ENCODE measurements at places on chromosomes 2 and 18.

- no peak for DNase-seq
Measured at GRCh38 chr2:164371916-164372315, 249.4 kb downstream of the GRB14 start.

- DNase-seq: no peak
Measured at GRCh38 chr2:160325418-160325817, 125.3 kb upstream of the ITGB6 start.

GRCh38 chr2:210994104-210994503 is 437.7 kb downstream of the CPS1 start:
- no peak for DNase-seq

- DNase-seq: no peak
Measured at GRCh38 chr18:3824101-3824500, 374.1 kb downstream of the TGIF1 start.

DNA sequence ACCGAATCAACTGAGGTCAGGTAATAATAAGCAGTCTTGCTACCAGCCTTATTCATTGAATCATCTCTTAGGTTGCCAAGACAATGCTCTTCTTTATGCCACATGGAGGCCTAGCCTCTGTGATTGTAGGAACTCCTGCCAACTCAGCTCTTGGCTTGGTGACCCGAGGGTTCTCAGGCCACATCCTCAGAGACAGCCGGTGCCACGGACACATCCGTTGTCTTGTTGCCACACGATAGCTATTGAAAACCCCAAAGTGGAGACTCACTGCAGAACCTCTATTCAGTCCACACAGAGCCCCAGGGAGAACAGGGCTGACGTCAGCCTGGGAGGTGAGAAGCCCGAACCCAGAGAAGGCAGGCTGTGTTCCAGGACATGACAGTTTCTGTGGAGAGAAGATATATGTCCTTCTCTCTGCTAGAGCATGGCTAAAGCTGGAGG is 53.5 kb upstream of the TGFA start:
- no peak for DNase-seq

- DNase-seq: no peak
Measured at GRCh38 chr2:63696496-63696895, 107.7 kb downstream of the MDH1 start.

- no peak for DNase-seq
Measured at GRCh38 chr2:156937430-156937829, 320.1 kb upstream of the GALNT5 start.

GRCh38 chr2:120174963-120175581 is 48.1 kb downstream of the TMEM185B start:
- no peak for DNase-seq

- no peak for DNase-seq
Measured at GRCh38 chr2:221330436-221330835, 241.7 kb downstream of the EPHA4 start.

- no peak for DNase-seq
Measured at GRCh38 chr2:10765914-10766313, 44.5 kb downstream of the ATP6V1C2 start.

GRCh38 chr2:167640096-167640495 is 607.3 kb downstream of the STK39 start:
- no peak for DNase-seq

DNA sequence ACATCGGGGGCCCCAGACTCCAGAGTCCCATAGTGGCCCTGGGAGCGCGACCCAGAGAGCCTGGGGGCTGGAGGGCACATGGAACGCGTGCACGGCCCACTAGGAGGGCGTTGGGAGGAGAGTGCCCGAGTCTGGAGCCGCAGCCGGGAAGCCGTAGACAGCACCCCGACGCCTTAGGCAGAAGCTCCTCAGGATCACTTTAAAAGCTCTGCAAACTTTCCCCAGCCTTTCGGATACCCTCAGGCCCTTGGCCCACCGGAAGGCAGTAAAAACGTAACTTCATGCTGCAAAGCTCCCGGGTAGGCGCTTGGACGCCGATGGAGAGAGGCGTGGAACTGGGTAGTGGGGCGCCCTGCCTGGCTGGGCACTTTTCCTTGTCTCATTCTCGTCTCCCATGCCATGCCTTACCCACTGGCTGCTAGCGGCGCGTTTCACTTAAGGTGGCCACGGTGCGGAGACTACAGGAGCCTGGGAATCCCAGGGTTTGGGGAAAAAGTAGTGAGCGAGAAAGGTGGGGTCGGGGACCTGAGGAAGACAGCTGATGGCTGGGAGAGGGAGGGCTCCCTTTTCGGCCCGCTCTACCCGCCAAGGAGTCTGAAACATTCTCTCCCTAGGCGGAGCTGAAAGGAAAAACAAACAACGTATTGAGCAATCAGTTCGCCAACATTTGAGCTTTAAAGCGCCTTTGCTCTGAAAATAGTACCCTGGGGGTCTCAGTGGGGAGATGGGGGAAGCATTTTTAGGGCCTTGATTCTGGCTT is 141.8 kb downstream of the MEIS1 start:
- no peak for DNase-seq

DNA sequence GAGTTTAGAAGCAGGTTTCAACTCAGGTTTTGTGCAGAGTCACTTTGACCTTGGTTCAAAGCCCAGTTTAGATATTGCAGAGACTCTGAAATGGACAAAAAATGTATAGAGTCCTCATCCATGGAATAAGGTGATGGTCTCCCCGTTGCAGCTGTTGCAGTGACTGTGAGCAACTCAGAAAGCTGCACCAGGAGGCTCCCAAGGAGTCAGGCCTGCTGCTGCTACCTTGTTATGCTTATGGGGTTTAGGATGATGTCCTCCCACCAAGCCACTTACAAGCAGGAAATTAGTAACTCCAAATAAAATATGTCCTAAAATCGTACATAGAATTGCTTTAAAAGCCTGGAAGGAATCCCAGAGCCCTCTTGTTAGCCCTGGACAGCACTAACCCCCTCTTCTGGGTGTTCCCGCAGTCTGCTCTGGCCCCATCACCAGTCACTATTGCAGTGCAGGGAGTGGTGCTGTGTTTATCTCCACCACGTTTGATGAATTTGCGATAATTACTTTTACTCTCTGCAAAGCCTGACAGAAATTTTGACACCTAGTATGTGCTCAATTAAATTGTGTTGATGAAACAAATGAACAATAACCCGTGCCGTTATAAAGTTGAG is 189.0 kb downstream of the CNTNAP5 start:
- DNase-seq: no peak

GRCh38 chr2:241981076-241981700 is 111.7 kb downstream of the RTP5 start:
- no peak for DNase-seq

GRCh38 chr2:174901075-174901474 is 104.1 kb downstream of the CHN1 start:
- no peak for DNase-seq

DNA sequence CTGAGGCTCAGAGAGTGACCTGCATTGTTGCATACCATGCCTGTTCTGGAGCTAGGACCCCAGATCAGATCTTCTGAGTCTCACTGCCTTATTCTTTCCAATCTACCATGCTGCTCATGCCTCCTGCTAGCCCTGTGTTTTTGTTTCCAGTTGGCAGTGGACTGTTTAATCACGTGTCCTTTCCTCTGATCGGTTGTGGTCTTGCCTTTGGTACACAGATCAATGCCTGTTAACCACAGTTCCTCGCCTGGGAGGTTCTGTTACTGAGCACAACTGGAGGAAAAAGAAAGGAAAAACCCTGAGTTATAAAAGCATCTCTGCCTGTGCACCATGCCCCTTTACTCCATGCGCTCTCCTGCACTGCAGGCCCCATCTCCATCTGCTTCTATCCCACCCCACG is 329.1 kb downstream of the SETBP1 start:
- no peak for DNase-seq

DNA sequence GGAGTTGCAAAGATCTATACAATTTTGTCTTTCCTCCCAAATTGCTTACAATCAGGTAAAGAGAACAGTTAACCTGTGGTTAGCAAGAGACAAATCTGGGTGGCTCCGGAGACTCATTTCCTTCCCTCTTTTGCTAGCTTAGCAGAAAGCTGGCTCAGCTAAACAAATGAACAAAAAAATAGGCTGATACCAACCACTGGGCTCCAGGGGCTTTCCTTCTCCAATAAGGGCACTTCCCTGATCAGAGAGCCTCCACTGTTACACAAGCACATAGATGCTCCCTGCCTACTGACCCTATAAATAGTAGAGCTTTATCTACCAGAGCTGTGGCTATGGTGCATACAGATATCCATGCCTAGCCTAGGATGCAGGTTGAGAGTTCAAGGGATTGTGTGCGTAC is 90.1 kb upstream of the ARL5A start:
- DNase-seq: no peak

- no peak for DNase-seq
Measured at GRCh38 chr2:128820452-128820851, 501.8 kb upstream of the HS6ST1 start.

GRCh38 chr18:22868831-22869230 is 64.3 kb upstream of the RBBP8 start:
- no peak for DNase-seq

- DNase-seq: no peak
Measured at GRCh38 chr2:182912518-182912915, 46.1 kb upstream of the FRZB start.

DNA sequence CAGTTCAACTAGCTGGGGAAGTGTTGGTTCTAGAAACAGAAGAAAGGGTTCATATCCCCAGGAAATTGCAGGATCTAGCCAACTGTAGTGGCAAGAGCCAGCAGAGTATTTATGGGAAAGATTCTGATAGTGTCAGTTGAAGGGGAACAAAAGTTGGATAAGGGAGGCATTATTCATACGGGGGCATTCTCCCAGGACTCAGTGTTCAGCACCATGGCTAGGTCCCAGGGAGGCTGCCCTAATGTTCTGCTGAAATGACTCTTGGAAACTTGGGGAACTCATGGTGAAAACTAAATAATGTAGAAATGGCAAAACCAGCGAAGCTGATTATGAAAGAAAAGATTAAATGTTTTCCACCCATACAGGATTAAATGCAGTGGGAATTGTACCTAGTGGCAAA is 543.7 kb downstream of the TRIB2 start:
- DNase-seq: no peak

DNA sequence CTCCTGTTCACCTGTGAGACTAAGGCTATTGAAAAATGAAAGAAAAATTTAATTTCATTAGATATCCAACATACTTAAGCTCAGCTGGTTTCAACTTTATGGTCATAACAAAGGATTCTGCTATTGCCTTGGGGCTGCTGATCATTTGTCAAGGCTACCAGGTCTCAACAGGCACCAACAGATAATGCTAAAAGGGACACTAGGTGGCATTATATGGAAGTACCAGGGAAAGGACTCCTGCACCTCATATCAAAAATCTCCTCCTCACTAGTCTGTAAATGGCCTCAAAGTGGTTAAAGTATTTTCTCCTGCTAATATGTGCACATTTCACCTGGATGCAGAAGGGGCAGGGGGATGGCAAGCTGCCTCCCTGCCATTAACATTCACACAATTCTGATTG is 167.9 kb upstream of the REG3A start:
- DNase-seq: no peak

DNA sequence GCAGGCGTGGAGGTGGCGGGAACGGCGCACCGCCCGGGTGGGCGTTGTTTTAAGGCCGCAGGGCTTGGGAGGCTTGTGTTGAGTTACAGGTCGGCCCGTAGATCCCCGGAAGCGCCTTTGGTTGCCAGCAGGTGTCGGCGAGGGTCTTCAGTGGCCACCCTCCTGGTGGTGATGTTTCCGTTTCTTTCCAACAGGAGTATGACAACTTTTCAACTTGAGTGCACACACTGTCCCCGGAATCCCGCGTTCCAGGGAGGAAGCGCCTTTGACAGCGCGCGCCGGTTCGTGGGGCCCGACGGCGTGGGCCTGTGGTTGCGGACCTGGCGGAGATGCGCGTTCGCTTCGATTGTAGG is 1.0 kb upstream of the HDAC4 start:
- DNase-seq: peak; percentile 51

- no peak for DNase-seq
Measured at GRCh38 chr2:142681952-142682351, 195.5 kb upstream of the KYNU start.

- no peak for DNase-seq
Measured at GRCh38 chr2:205484215-205484614, 198.1 kb upstream of the NRP2 start.

GRCh38 chr2:105052773-105053172 is 14.9 kb downstream of the MRPS9 start:
- no peak for DNase-seq

GRCh38 chr2:38975042-38975441 is 85.4 kb downstream of the ARHGEF33 start:
- DNase-seq: no peak

DNA sequence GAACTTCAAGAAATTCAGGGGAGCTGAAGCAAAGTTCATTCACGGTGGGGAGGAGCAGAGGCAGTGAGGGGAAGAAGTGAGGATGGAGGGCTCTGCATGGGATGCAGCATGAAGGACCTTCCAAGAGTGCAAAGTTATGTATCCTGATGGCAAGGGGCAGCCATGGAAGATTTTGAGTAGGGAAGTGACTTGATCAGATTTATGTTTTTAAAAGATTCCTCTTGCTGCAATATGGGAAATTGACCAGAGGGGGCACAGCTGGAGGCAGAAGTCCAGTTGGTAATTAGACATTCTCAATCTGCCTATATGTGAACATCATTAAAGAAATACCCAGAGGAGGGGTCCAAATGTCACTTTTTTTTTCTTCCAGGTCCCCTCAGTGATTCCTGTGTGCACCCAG is 21.5 kb upstream of the ANXA4 start:
- DNase-seq: no peak

DNA sequence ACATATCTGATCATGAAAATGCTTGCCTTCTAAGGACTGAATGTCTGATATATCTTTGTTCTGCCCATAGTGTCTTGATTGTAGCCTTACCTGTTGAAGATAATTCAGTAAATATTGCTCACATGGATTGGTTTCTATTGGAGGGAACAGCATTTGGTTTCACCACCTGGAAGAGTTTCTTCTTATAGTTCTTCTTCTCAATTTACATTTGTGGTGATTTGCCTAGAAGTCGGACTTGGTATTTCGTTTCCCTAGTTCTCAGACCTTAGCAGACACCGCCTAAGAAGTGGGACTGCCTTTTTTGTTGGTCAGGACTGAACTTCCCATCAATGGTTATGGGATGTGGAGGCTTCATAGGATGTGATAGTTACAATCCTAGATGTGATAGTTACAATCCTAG is 20.2 kb downstream of the MGAT5 start:
- DNase-seq: no peak

DNA sequence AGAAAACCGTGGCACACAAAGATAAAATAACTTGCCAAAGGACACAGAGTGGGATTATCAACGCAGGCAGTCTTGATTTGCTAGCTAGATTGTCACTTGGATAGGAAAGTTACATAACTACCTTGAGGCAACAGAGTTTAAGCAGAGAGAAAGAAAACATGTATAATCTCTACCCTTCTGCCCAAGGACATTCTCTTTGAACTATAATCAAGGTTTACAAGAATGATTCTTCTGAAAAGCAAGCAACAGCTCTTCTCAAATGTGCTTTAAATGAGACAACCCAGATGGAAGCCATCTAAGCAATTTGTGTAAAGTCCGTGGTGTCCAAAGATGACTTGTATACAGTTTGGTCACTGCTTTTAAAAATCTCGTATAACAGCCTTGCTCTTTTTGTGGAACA is 177.4 kb downstream of the CD226 start:
- no peak for DNase-seq

DNA sequence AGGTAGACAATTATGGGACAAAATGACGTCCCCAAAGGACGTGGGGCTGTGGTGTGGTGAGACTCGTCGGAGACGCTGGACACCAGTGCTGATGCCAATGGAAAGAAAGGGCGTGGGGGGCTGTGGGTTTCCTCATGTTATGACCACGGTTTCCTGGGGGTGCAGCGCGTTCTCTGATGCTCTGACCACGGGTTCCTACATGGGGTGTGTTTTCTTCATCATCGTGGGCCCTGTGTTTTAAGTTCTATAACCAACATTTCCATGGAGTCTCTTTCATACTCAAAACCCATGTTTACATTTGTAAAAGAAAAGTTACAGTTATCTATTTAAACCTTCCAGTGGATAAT is 141.6 kb downstream of the RTP5 start:
- no peak for DNase-seq

All from stimulated activated CD4-positive, alpha-beta T cell treated with anti-CD3 and anti-CD28 coated beads, Interleukin-12 subunit alpha, Interleukin-12 subunit beta, amount 100 ng/mL, for 4 hours (primary cell).